ENCODE measurements at places on chromosomes 11 and 22.

GRCh38 chr11:110478410-110478809 lies 48.7 kb downstream of the FDX1 start:
- DNase-seq, result no peak

- no peak for DNase-seq
These were observed 10.6 kb upstream of the MFRP start for GRCh38 chr11:119357074-119357473.

- no peak for DNase-seq
These were observed 1.3 kb downstream of the POU2F3 start for GRCh38 chr11:120241277-120241676.

DNA sequence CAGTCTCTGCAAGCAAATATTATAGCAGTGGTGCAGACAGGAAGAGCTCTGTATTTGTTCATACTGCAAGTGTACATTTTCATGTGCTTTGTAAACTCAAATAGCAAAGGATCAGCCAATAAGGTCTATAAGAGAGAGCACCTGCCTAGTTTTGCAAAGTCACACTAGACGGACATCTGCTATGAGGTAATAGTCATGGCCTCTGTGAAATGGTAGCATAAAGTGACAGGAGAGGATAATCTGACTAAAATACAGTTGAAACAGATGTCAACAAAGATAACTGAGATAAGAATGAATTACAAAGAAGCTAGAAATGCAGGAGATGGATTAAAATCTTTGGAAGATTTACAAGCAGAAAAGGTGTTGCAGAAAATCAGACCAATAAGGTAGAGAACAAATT lies 70.6 kb upstream of the SPON1 start:
- no peak for DNase-seq

- DNase-seq, result no peak
These were observed 131.2 kb downstream of the VPREB1 start for GRCh38 chr22:22375576-22376351.

GRCh38 chr11:111582163-111582562 lies 20.1 kb upstream of the SIK2 start:
- DNase-seq, result no peak

- no peak for DNase-seq
These were observed 249.4 kb downstream of the SBF2 start for GRCh38 chr11:10044618-10045017.

DNA sequence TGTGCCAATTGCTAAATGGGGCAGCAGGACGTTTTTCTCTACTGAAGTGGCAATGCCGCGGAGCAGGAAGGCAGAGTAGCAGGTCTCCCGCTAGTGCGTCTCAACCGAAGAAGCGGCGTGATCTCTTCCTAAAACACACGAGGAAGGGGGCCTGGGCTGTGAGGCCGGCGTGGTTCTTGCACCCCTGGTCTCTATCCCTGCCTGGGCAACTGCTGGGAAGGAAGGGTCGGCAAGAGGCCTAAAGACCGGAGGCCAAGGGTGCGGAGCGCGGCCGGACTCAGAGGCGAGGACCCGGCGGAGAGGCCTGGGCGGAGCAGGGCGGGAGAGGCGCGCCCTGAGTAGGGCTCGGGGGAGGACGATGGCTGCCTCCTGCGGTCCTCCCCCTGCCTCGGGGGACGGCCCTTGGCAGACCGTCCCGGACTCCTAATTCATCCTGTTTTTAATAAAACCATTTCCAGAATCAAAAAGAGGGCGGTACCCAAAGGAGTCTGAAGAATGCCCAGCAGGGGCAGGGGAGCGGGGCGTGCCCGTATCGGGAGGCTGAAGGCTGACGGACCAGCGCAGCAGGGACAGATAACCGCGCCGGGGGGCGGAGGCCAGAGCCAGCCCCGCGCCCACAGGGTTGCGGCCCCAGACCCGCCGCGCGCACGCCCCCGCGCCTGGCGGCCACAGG lies 572 bp upstream of the APLP2 start:
- peak; percentile 21 for DNase-seq

DNA sequence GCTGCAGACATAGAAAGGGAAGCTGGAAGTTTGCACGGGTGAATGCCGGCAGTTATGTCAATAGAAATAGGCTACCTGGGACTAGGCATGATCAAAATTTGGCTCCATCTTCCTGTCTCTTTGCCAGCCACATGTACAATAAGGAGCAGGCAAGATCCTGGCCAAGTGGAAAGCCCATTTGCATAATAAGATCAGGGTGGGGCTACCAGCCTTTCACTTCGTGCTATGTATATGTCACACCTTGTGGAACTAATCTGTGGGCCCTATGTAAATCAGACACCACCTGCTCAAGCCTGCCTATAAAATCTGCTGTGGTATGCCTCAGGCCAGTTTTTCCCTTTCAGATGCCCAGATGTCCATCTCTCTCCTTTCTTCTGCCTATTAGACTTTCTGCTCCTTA lies 79.3 kb upstream of the DRD2 start:
- no peak for DNase-seq

DNA sequence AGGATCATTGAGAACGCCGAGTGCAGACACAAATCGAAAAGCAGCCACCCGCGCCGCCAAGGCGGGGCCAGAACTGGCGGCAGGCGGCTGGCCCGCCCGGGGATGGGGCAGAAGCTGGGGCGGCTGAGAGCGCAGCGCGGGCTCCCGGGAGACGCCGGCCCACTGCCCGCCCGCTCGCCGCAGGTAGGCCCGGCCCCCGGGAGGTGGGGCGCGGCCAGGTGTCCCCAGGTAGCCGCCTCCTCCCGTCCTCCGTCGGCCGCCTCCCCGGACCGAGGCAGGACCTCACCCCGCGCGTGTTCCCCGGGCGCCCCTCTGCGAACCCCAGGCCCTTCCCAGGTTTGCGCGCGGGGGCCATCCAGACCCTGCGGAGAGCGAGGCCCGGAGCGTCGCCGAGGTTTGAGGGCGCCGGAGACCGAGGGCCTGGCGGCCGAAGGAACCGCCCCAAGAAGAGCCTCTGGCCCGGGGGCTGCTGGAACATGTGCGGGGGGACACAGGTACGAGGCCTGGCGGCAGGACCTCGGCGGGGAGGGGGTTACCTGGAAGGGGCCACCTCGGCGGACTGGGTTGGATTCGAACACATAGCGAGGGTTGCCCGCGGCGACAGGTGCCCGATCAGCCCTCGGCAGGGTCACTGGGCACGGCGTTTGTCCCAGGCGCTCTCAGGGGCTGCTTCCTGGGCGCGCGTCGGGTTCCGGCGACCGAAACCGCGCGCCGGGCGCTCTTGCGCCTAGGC lies at the start of gene PRRG4:
TSS of gene PRRG4 (plus strand) at position 248 of the 733 bp plus-strand sequence. CDS start 603 bp downstream, outside the sequence.
- peak; percentile 9 for DNase-seq

DNA sequence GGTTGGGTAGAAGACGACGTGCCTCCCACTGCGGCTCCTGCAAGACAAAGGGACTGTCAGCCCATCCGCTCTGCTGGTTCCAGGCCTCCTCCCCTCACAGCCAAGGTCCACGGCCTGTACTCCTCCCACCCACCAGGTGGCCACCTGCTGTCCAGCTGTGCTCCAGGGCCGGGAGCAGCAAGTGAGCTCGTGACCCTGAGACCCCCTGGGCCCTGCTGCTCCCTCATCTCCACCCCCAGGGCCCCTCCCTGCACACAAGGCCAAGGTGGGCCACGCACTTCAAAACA lies 27.4 kb downstream of the TSPAN4 start:
- DNase-seq, result no peak

DNA sequence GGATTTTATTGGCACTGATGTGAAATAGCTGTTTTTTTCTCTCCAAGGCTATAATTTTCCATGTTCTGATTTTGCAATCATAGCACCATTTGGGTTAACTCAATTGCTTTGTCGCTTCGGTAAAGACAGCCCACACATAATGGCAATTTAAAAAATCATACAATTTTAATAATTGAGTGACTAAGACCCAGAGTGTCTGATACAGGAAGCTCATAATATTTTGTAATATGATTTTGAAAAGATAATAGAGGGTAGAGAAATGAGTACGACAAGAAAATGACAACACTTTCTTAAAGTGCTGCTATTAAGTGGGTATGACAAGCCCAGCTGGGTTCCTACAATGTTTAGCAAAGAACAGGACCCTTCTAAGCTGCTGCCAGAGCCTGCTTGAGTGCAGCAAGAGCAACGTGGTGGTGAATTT lies 439.1 kb downstream of the METTL15 start:
- no peak for DNase-seq

GRCh38 chr11:112902361-112903011 lies 58.7 kb upstream of the NCAM1 start:
- no peak for DNase-seq

DNA sequence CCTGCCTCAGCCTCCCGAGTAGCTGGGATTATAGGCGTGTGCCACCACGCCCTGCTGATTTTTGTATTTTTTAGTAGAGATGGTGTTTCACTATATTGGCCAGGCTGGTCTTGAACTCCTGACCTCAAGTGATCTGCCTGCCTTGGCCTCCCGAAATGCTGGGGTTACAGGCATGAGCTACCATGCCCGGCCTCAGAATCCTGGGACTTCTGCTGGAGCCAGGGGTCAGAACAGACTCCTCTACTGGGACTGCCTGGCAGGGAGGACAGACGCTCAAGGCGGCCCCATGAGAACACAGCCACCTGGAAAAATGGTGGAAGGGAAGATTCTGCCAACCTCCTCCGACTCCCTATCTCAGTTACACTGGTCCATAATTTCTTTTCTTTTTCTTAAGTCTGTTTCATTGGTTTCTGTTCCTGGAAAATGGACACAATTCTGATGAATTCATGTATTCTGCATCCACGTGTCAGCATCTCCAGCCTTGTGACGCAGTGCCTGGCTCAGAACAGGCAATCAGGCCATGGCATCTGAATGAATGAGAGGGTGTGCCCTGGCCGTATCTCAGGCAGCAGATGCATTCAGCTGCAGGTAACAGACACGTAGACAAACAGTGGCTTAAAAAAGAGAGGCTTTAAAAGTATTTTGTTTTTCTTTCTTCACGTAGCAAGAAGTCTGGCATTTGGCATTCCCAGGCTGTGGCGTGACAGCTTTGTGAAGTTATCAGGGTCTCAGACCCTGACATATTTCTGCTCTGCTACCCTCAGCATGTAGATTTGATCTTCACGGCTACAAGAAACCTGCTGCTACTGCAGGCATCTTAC lies 4.8 kb downstream of the SMIM38 start:
- no peak for DNase-seq

DNA sequence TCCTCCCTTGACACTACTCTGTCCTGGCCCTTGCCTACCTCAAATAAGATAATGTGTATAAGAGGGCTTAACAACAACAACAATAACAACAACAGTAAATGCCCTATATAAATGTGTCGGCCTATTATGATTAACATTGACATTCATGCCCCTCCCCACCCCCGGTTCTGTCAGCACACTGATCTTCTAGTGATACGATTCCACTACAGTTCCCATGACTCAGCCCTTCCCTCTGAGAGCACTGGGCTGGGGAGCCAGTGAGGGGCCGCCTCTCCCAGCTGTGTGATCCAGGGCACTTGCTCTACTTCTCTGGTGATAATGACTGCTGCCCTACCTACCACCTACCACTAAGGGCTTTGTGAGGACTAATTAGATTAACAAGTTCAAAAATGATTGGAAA lies 92.2 kb upstream of the PHOX2A start:
- no peak for DNase-seq

GRCh38 chr22:30728826-30729225 lies 34.2 kb downstream of the OSBP2 start:
- DNase-seq, result no peak

- DNase-seq, result no peak
These were observed 115.9 kb downstream of the ARFGAP2 start for GRCh38 chr11:47060807-47061206.

DNA sequence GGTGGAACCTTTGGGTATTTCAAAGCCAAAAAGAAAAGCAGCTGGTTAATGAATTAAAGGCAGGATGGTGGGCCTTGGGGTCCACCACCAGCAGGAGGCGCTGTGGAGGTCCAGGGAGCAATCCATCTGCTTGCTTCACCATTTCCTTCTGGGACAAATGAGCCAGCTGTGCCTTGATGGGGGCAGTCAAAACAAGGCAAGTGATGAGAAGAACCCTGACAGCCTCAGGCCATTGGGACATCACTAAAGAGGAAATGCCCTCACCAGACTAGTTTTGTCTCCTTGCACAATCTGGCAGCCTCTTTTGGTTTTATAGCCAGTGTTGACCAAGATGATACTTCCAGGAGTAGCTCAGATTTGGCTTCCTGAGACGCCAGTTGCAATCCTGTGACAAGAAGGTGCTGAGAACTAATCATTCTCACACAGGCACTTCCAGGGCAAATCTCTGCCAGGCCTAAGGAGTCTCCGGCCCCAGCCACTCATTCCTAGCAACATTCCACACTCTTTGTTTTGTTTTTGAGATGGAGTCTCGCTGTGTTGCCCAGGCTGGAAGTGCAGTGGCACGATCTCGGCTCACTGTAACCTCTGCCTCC lies 38.2 kb upstream of the WEE1 start:
- DNase-seq, result peak; percentile 67

GRCh38 chr11:65559951-65560537 lies 1.9 kb upstream of the LTBP3 start:
- DNase-seq, result no peak

GRCh38 chr11:116485425-116485824 lies 287.4 kb downstream of the BUD13 start:
- no peak for DNase-seq

- no peak for DNase-seq
These were observed 11.4 kb downstream of the RTN4R start for GRCh38 chr22:20256551-20257211.

DNA sequence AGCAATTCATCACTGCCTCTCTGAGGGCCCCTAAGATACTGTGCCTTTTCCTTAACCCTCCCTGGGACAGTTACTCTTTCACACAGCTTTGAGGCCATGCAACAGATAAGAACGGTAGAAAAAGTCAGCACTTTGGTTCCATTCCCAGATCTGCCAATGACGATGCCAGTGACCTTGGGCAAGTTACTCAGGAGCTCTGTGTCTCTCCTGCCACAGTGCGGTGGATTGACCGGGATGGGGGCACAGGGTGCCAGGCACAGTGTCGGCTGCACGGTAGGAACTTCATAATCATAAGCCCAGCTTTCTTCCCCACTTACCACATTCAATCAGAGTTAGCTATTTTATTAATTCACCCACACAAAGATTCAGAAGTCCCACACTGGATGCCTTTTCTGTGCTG lies 1041.8 kb downstream of the TBC1D22A start:
- no peak for DNase-seq

DNA sequence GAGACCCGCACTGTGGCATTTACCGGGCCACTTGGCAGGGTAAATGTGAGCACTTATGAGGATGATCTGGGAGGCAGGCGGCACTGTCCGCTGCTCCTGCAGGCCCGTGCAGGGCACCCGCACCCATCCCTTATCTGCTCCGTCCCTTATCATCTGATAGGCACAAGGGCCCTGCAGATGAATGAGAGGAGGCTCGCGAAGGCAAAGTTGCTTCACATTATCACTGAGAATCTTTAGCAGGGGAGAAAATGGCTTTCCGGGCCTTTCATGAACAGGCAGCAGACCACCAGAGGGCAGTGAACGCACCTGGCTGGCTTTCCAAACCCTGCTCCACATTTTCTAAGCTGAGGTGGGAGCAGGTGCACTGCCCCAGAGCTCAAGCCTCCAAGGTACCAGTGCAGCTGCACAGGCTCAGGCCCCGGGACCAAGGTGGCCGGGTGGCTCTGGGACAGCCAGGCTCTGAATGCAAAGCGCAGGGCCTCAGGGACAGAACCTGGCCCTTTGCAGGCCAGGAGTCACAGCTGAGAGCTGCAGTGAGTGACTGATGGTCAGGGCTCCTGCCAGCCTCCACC lies 165.6 kb downstream of the SHANK2 start:
- no peak for DNase-seq

GRCh38 chr11:22461626-22462025 lies 123.4 kb downstream of the SLC17A6 start:
- no peak for DNase-seq

Data from stimulated activated CD8-positive, alpha-beta memory T cell treated with anti-CD3 and anti-CD28 coated beads, Interleukin-15, amount 100 ng/mL, for 24 hours (primary cell).